ENCODE measurements at places on chromosomes 5 and 9.

DNA sequence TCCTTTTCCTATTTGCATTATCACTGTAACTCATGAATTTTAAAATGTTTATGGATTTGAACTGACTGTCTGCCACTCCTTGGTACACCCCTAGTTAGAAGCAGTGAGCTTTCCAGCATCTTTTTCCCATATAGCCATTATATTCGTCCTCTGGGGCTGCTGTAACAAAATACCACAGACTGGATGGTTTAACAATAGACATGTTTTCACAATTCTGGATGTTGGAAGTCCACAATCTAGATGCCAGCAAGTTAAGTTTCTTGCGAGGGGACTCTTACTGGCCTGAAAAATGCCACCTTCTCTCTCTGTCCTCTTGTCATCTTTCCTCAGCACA is 530.0 kb downstream of the SEMA5A start:
- DNase-seq, result no peak

DNA sequence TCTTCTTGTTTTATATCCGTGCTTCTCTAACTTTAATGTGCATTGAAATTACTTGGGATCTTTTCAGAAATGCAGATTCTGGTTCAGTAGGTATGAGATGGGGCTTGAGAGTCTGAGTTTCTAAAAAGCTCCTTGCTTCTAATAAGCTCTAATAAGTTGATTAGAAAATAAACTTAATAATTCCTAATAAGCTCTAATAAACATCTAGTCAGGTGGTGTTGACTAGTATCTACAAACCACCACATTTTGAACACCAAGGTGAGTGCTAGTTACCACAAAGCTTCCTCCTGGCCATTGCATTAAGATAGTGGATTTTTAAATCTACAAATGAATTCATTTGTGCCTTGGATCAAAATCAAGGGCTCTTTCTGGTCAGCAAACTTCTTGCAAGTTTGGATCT is 5.3 kb downstream of the TMOD1 start:
- DNase-seq, result no peak

DNA sequence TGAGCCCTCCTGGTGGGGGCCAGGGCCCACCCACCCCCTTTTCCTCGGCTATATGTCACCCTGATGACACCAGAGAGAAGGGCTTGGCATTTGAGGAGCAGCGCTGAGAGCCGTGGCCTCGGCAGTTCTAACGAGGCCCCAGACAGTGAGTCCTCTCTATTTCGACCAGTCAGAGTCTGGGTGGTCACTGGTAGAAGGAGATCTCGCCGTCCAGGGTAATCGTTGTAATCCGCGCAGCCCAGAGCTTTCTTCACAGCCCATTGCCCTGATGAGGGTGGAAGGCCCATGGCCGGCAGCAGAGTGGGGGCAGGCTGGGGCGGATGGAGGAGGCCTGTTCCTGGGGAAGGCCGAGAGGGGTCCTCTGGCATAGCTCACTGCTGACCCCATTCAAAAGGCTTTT is 70.2 kb downstream of the PSMB7 start:
- no peak for DNase-seq

DNA sequence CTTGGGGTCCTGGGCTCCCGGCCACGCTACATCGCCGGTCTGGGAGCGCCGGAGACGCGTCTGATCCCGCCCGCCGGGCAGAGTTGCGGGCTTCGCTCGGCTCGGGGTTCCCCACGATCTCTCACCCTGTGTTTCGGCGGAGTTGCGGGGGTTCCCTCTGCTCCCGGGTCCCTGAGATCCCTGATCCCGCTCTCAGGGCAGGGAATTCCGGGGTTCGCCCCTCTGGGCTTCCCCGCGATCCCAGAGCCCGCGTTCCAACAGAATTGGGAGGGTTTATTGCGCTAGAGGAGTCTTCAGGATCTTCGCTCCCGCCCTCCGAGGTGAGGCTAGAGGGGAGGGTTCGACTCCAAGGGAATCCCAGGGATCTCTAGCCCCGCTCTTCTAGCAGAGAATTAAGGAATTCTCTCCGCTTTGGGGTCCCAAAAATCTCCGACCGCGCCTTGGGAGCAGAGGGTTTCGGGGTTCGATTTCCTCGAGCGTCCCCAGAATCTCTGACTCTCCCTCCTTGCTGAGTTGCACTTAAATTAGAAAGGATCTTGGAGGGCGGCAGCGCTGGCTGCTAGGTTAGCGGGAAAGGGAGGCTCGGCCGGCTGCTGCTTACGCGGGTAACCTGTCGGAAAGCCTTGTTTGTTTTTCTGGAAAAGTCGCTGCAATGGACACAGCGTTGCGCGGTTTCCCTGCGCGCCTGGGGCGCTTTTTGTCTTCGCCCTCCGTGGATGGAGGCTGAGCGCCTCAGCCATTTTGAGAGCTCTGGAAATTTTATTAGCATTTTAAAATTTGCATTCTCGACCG is 1.3 kb downstream of the DMRT1 start:
- DNase-seq, result no peak

DNA sequence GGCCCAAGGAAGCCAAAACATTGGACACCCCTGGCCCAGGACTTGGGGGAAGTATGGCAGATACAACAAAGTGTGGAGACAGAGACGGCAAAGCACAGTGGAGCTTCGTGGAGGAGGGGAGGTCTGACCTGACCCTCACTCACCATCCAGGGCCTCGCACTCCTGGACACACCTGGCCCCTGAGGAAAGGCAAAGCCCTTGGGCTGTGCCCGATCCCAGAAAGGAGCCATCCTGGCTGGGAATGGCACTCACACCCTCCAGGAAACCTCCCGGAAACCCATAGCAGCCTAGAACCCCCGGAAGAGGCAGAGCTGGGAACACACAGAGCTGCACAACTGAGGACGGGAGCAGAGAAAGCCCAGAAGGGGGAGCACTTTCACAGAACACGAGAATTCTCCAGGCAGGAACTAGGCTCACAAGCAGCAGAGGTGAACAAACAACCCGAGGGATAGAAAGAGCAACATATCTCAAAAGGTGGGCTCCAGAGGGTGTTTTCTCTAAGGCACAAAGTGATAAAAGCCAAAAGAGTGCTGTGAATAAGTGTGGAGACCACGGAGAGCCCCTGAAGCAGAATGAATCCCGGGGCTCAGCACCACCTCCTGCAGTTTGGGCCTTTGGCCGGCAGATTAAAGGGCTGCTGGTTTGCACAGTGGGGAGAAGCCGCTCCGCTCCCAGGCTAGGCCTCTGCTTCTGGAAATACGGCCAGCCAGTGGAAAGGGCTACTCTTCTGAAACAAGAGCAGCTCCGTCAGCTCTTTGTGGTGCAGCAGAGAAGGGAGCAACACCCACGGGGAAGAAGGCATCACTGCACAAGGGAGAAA is 108.2 kb downstream of the UBE2R2 start:
- DNase-seq, result no peak

DNA sequence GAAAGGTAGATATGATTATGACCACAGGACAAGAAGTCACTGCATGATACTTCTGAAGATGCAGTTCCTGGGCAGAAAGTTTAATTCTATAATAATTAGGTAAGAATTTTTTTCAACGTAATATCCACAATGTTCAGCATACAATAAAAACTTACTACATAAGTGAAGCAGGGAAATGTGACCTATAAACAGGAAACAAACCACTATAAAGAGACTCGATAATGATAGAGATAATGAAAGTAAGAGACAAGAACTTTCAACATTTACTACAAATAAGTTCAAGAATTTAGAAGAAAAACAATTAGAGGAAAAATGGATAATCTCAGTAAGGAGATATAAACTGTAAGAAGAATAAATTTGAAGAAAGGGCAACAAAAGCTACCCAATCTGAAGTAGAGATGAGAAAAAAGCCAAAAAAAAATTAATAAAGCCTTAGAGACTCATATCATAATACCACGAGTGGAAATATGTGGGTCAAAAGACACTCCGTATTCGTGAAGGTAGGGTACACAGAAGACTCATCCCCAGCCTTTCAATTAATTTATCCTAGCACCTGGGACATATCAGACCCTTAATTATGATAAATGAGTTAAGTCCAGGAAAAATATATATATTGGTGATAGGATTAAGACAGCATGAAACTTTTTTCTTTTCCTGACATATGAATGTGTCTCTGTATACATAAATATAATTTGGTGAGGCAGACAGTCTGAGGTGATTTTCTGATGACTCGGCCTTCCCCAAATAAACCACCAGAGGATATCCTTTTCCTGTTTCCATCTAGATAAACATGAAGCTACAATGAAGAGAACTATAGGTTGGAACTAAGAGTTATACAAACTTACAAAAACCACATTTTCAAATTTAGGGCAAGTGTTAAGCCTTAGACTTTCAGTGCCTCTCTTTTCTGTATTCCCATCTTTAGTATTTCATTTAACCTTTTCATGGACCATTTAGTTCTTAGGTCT is 120.4 kb downstream of the RAPGEF6 start:
- no peak for DNase-seq

DNA sequence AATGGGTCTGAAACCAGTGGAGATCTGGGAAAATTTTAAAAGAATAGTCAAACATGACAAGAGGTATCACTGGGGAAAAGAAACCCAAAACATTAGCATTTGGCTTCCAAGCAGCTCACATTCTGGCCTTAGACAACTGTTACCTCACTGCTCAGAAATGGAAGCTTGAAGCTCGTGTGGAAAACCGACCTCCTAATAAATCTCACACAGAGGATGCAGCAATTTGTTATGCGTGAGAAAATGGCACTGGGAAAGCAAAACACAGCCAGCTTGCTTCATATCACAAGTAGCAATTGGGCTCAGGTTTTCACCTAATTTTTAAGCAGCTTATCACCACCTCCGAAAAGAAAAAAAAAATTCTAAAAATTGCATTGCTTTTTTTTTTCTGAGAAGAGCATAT is 103.3 kb upstream of the TAS2R1 start:
- no peak for DNase-seq

DNA sequence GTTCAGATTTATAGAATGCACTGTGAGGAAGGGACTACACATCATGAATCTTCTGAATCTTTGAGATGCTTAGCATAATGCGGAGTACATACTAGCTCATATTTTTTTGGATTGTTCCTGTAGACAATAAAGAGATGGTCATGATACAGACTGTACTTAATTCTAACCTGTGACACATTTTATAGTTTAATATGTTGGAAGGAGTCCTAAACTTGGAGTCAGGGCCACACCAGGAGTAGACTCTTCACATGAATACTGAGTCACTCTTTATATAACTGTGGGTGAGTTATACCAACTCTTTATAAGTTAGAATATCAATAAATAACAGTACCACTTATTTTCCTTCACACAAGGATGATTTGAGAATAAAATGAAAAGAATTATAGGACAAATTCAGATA is 16.9 kb downstream of the C9orf85 start:
- DNase-seq, result no peak

GRCh38 chr5:39519566-39520231 is 94.9 kb upstream of the DAB2 start:
- DNase-seq, result no peak

DNA sequence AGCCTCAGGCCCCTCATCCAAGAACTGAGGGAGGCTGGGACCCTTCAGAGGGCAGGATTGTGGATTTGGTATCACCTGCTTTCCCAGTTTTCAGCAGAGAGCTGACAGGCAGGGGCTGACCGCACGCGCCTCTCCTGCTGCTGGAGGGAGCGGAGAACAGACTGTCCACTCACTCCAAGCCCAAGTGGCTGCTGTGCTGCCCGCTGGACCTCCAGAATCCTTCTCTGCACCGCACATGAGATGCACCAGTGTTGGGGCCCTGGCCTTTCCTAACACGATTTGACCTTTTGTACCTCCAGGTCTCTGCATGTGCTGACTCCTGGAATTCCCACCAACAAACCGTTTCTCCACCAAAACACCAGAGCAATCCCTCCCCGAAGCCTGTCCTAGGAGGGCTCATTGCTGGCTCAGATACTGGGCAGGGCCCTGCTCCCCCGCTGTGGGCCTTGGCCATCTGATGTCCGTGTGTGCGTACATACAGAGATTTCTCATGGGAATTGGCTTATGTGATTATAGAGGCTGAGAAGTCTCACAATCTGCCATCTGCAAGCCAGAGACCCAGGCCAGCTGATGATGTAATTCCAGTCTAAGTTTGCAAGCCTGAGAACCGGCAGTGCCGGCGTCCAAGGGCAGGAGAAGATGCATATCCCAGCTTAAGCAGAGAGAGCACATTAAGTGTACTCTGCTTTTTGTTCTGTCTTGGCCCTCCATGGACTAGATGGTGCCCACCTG is 141.7 kb downstream of the GADD45G start:
- DNase-seq, result no peak

DNA sequence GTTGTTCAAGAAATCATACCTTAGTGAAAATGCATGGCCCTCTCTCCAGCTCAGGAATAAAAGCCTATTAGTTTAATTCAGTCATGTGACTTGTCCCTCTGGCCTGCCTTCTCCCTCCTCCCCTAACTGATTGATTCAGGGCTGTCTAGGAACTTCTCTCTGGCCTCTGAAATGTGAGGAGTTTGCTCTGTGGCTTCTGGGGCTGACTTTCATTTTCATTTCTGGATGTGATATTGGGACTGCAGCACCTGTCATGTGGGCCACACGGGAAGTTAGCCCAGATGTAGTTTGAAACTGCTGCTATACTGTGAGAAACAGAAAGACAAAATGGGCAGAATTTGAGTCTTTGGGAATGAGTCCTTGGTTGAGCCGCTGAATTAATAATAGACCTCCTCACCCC is 44.8 kb downstream of the PARP8 start:
- DNase-seq, result no peak

DNA sequence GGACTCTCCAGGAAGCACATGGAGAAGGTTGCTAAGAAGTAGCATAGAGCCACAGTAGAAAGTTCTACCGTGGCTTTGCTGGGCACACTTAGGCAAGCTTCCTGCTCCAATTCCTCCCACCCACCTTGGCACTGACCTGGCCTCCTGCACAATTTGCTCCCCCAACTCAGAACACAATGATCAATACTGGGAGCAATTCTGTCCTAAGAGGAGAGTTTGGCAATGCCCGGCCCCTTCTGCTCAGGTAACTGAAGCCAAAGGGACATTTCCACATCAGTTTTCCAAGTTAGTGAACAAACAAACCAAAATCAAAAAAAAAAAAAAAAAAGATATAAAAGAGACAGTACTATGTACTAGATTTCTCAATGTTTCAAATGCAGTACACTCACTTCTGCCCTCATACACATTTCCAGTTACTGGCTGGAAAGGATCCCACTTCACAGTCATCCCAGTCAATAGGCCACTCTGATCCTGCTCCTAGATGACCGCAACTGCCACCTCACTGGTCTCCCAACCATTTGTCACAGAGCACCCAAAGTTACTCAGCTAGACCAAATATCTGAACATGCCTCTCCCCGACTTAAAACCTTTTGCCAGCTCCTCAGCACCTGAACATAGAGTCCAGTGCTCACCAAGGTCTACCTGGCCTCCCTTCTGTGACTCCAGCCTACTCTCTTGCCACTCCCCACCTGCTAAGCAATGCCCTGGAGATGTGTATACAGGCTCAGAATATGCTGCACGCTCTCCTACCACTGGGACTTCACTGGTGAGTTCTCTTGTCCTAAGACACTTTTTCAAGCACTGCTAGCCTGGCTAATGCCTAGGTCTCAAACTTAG is 21.3 kb downstream of the ABCA1 start:
- no peak for DNase-seq

- DNase-seq, result no peak
These were observed 58.4 kb downstream of the PBX3 start for GRCh38 chr9:125805586-125805985.

GRCh38 chr5:133381571-133382365 is 230.6 kb downstream of the FSTL4 start:
- no peak for DNase-seq

GRCh38 chr5:146920351-146920881 is 41.9 kb upstream of the PPP2R2B start:
- DNase-seq, result no peak

Data from sciatic nerve (tissue), 2 donors.